ENCODE measurements at places on chromosomes 5 and 9.

GRCh38 chr9:93253633-93254032 lies 69.7 kb downstream of the WNK2 start:
- no peak for DNase-seq

- DNase-seq: no peak
These were observed 320.2 kb upstream of the NREP start for GRCh38 chr5:112077180-112077579.

- DNase-seq: no peak
These were observed 60.8 kb upstream of the PHYKPL start for GRCh38 chr5:178293400-178293799.

GRCh38 chr5:132008163-132008473 lies 3.3 kb downstream of the ACSL6 start:
- DNase-seq: no peak

GRCh38 chr9:104608336-104608735 lies 2.9 kb upstream of the OR13C2 start:
- no peak for DNase-seq

DNA sequence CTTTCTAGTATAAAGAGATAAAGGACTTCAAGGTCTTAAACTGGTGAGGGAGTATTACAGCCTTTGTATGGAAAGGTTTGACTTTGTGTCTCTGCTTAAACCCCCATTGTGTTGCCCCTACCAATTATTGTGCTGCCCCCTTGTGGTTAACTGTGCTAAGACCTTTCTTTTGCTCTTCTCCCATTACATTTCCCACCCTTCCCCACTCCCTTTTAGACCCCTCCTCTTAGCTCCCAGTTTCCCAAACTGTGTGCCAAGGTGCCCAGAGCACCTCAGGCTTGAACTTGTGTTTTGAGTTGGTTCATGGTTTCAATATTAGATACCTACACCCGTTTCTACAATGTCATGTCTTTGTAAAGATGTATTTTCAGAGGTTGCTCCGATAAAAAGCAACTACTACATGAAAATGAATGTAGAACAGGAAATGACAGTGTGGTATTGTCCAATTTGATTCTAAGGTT lies 2.9 kb downstream of the JAK2 start:
- DNase-seq: no peak

GRCh38 chr5:10065428-10066000 lies 184.2 kb downstream of the ATPSCKMT start:
- DNase-seq: no peak

DNA sequence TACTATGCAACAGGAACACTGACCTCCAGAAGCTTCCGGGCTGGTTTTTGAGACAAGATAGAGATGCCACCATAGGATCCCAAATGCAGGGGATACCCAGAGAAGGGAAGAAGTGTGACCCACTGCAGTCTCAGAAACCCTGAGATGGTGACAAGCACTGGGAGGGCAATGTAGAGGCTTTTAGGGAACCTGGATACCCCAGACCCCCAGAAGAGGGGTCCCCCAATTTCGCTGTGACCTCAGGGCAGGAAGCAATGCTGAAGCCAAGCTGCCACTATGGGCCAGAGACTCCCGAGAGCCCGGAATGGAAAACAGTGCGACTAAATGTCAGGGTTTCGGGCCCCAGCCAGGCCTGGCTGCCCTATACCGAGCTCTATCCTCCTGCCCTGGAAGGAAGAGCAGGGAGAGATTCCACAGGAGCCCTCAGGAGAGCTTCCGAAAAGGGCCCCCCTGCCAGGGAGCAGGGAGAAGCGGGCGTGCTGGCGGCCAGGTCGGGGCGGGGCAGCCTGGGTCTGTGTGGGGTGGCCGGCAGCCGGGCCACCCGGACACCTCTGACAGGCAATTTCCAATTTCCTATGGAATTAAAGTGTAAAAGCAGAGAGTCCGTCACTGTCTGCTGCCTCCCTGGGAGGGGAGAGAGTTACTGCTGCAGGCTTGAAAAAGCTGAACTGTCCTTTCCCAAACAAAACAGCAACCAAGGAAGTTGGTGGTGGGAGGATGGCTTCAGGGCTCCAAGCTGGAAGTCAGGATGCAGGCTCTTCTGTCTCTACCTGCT lies 154.2 kb downstream of the FGF18 start:
- no peak for DNase-seq

GRCh38 chr5:150219142-150219541 lies 29.3 kb downstream of the SLC6A7 start:
- no peak for DNase-seq

- DNase-seq: no peak
These were observed 260.4 kb downstream of the CWC27 start for GRCh38 chr5:65029178-65029577.

- DNase-seq: no peak
These were observed 46.7 kb downstream of the INSYN2B start for GRCh38 chr5:169933616-169934015.

GRCh38 chr5:33281431-33281843 lies 159.3 kb upstream of the TARS1 start:
- DNase-seq: no peak

- no peak for DNase-seq
These were observed 70.8 kb upstream of the SMIM23 start for GRCh38 chr5:171714851-171715250.

GRCh38 chr5:654071-654778 lies 38.9 kb downstream of the TPPP start:
- no peak for DNase-seq

DNA sequence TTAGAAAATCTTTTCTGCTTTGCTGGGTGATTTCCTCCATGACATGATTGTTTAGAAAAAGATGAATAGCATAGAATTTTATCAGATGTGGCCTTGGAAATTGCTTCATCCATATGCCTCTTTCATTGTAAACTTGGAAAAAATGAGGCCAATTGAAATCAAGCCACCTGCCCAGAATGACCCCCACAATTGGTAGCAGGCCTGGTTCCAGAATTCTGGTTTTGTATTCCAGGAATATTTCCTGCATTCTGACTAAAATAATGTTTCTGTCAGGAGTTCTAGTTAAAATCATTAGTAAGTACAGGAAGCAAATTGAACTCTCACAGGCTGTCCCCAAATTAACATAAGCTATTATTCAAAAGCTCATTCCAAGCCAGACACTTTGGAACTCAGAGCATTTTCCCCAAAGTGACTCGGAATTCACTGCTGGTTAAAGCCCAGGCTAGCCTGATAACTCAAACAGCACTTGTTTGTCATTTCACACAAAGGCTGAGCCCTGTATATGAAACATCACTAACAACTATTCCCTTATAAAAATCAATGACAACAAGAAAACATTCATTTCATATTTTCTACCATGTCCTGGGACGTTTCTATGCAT lies 75.1 kb upstream of the ADCY2 start:
- DNase-seq: no peak

GRCh38 chr5:31776976-31777651 lies 138.2 kb downstream of the PDZD2 start:
- no peak for DNase-seq

DNA sequence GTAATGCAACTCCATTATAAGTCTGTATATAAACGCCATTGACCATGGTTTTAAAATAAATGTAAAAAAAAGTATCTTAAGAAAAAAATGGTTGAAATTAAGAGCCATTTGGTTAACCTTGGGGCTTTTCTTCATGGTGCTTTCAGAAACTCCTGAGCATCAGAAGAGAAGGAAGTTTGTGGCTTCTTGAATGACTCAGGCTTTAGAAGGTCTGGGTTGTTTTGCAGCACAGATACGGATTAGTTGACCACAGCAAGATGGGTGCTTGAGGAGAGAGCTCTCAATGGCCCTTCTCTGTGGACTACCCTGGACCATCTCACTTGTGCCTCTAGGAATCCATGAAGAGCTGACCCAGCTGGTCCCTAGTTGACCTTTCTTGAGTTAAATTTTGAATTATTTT lies 189.5 kb downstream of the TMEM38B start:
- no peak for DNase-seq

GRCh38 chr9:114396558-114397218 lies 8.9 kb upstream of the AKNA start:
- no peak for DNase-seq

All from GM18507 (cell line).